ENCODE measurements at places on chromosomes 4 and X.

DNA sequence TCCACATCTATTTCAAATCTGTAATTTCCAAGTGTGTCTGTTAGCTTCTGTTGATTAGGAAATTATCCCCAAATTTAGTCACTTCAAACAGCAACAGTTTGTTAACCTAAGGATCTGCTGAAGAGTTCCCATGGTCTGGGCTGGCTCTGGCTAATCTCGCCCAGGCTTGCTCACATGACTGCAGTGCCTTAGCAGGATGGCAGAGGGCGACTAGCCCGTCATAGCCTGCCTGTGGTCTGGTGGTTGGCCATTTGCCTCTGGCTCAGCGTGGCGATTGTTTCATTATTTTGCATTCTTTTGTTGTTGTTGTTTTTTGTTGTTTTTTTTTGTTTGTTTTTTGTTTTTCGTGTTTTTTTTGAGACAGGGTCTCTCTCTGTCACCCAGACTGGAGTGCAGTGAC lies 264.0 kb downstream of the TRIML1 start:
- DNase-seq, result no peak
- no peaks in the 10 kb centered on the region for H3K27me3 ChIP-seq
- H3K4me3 ChIP-seq, result no peak overlapping the region
- no peaks in the 10 kb centered on the region for H3K36me3 ChIP-seq

DNA sequence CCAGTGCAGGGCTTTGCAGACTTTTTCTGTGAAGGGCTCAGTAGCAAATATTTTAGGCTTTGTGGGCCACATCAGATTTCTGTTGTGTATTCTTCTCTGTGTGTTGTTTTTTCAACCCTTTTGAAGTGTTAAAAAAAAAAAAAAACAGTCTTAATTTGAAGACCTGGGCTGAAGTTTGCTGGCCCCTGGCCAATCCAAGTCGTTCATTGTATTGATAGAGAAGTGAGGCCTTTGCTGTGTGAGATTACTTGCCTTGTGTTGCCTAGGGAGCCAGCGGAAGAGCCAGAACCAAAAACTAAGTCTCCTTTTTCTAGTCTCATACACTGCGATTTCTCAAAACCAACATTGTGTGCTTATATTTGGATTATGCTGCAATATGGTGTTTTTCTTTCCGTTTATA lies 46.9 kb downstream of the MTM1 start:
- H3K27me3 ChIP-seq, result no peaks in the 10 kb centered on the region
- DNase-seq, result no peak
- H3K36me3 ChIP-seq, result no peaks in the 10 kb centered on the region
- no peaks in the 10 kb centered on the region for H3K4me1 ChIP-seq

GRCh38 chr4:86778175-86778574 lies 71.0 kb downstream of the SLC10A6 start:
- H3K4me1 ChIP-seq, result no peaks in the 10 kb centered on the region
- peaks cover 95% of the 10 kb centered on the region for H3K36me3 ChIP-seq
- H3K27me3 ChIP-seq, result no peaks in the 10 kb centered on the region
- H3K4me3 ChIP-seq, result no peak overlapping the region

GRCh38 chrX:76555816-76556215 lies 128.3 kb downstream of the MAGEE1 start:
- H3K27me3 ChIP-seq, result no peaks in the 10 kb centered on the region
- H3K4me3 ChIP-seq, result no peak overlapping the region
- H3K4me1 ChIP-seq, result no peaks in the 10 kb centered on the region
- H3K27ac ChIP-seq, result no peak overlapping the region

- no peak for DNase-seq
- H3K4me1 ChIP-seq, result no peaks in the 10 kb centered on the region
- no peaks in the 10 kb centered on the region for H3K36me3 ChIP-seq
- H3K27ac ChIP-seq, result no peak overlapping the region
Measured at GRCh38 chr4:31290836-31291235, 570.7 kb downstream of the PCDH7 start.

DNA sequence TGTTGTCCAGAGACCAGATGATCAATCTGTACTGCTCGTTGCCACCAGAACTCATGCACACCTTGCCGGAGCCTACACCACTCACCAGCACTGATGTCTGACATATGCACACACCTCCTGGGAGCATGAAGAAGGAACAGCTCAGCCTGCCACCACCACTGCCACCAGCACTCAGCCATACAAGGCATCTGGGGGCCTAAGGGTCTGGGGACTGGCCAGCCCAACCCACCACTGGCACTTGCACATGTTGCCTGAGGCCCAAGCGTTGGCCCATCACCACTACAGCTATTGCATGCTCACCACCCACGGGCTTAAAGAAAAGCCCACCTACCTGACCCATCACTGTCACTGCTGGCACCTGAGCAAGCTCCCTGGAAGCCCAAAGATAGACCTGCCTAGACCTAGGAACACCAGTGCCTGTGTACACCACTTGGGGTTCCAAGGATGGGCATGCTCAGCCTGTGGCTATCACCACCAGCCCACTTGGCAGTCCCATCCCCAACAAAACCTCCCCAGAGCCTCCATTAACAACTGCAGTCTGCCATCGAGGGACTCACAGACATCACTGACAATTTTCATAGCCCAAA lies 174.3 kb upstream of the GRID2 start:
- H3K27ac ChIP-seq, result no peak overlapping the region
- H3K36me3 ChIP-seq, result no peaks in the 10 kb centered on the region
- H3K27me3 ChIP-seq, result no peaks in the 10 kb centered on the region
- H3K4me3 ChIP-seq, result no peak overlapping the region

GRCh38 chrX:41711021-41711667 lies 12.8 kb upstream of the GPR82 start:
- no peak for DNase-seq
- no peaks in the 10 kb centered on the region for H3K4me1 ChIP-seq
- no peaks in the 10 kb centered on the region for H3K36me3 ChIP-seq
- no peak overlapping the region for H3K27ac ChIP-seq
- H3K4me3 ChIP-seq, result no peak overlapping the region

Measured in esophagus squamous epithelium (tissue), 5 donors.